ENCODE measurements at places on chromosomes 2 and 18.

GRCh38 chr2:113227290-113227689 is 51.4 kb downstream of the PAX8 start:
- no peak for DNase-seq

GRCh38 chr2:239394346-239394945 is 6.4 kb downstream of the HDAC4 start:
- DNase-seq = no peak

GRCh38 chr18:63457977-63458376 is 18.8 kb upstream of the SERPINB5 start:
- DNase-seq = no peak

- DNase-seq = peak; percentile 53
These were observed 31.9 kb upstream of the FOSL2 start for GRCh38 chr2:28360718-28361293.

DNA sequence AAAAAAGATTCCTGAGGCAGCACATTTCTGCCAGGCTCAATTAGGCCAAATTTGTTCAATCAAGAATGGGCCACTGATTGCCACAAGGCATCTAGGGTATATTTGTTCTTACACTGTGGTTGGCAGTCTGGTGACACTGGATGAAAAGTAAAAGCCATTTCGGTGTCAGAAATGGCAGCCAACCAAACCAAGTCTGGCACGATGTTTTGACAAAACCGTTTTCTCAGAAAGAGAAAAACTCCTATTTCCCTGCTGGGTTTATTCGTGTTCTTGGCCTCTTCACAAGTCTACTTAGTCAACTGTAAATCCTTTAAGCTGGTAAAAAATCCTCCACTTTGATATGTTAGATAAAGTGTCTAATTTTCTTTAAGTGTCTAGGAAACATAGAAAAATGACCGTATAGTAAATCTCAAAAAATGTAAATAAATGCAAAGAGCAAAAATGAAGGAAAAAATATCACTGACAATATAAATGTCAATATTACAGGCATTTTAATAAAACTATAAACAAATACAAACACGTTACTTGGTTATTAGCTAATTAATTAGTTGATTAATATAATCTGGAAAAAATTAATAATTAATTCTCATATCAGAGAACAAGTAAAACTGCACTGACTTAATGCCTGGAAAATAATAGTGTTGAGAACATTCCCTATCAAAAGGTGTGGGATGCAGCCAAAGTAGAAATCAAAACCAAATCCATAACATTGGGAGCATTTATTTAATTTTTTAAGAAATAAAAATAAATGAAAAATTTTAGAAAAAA is 182.0 kb upstream of the ZNF804A start:
- DNase-seq = no peak

- no peak for DNase-seq
These were observed 347.2 kb upstream of the TNP1 start for GRCh38 chr2:217206907-217207698.

- DNase-seq = peak; percentile 60
These were observed at the start of gene LYPD6 for GRCh38 chr2:149330127-149331022. Gene LYPD6 (plus strand): TSS chr2:149330587. CDS start chr2:149437709, 107,122 bp downstream.

- DNase-seq = peak; percentile 58
These were observed 3.6 kb downstream of the BIRC6 start for GRCh38 chr2:32360416-32360815.

- no peak for DNase-seq
These were observed 120.1 kb downstream of the MMADHC start for GRCh38 chr2:149467436-149467835.

- no peak for DNase-seq
These were observed 64.9 kb downstream of the EML4 start for GRCh38 chr2:42233976-42234441.

GRCh38 chr2:69353360-69353759 is 33.7 kb downstream of the GFPT1 start:
- DNase-seq = no peak

DNA sequence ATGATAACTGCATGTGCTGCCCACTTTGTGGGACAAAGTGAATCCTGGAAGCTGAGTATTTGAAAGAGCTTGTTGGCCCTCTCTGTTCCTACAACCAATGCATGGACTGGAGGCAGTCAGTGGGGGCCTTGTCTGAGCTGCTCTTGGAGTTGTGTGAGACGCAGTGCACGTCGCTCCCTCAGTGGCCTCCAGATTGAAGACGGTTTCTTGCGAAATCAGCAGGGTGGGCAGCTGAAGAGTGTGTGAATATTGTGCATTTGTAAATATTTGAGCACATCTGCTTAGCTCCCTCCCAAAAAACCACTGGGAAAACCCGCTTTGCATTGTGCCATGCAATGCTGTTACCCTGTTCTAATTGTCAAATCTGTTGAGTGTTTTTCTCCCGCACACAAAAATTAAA is 782.8 kb downstream of the PLCL1 start:
- no peak for DNase-seq

GRCh38 chr18:13608791-13609532 is 117.4 kb downstream of the FAM210A start:
- DNase-seq = no peak

DNA sequence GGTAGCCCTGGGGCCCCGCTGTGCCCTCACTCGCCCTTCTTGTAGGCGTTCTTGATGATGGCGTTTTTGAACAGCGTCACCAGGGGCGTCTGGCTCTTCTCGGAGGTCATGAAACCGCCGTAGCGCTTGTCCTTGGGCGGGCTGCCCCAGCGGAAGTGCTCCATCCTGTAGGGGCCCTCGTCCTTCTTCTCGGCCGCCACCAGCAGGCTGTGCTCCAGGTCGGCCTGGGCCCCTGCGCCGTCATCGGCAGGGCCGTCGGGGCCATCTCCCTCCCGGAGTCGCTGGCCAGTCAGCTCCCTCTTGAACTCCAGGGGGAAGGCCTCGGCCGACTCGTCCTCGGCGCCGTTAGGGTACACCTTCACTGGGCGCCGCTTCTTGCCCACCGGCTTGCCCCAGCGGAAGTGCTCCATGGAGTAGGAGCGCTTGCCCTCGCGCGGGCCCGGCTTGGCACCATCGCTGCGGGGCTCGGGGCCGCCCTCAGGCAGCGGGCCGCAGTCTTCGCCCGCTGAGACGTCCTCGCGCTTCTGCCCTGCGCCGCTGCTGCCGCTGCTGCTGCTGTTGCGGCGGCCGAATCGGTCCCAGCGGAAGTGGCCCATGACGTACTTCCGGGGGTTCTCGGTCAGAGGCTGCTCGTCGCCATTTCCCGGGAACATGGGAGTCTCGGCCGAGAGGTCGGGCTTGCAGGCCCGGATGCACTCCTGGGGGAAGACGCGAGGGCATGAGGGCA is 7.2 kb downstream of the POMC start:
- DNase-seq = no peak

- DNase-seq = no peak
These were observed 44.5 kb downstream of the KCNF1 start for GRCh38 chr2:10956006-10956790.

- DNase-seq = no peak
These were observed 292.2 kb downstream of the NYAP2 start for GRCh38 chr2:225691711-225692110.

GRCh38 chr2:31579996-31580320 is 780 bp downstream of the SRD5A2 start:
- DNase-seq = no peak

DNA sequence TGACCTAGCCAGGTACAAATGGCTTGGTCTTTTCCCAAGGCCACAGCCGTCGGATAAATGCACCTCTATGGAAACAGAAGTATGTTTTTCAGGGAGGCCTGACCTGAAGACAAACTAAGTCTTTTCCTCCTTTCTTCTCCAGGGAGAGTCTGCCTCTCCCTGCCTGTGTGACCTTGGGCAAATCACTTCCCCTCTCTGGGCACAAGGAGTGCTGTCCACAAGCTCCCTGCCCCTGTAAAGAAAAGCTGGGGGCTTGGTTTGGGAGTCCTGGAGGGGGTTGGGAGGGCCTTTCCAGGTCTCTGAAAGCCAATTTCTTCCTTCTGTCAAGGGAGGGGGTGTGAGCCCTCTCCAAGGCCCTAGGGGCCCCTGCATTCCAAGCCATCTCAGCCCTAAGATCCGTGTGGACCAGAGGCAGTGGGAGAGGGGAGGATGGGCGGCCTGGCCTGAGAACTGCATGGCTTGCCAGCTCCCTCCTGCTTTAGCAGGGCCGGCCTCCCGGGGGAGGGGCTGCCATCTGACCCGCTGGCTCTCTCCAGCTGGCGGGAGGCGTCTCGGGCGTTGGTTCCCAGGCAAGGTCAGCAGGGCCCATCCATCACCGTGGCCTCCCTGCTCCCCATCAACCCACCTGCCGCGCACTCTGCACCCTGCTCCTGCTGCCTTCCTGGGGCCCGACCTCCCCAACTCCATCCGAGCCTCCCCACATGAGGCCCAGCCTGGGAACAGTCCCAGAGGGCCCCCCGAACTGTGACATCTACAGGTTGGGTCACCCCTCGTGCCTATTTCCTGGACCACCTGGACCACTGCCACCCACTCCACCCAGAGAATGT is 61.4 kb downstream of the SMAD7 start:
- no peak for DNase-seq

DNA sequence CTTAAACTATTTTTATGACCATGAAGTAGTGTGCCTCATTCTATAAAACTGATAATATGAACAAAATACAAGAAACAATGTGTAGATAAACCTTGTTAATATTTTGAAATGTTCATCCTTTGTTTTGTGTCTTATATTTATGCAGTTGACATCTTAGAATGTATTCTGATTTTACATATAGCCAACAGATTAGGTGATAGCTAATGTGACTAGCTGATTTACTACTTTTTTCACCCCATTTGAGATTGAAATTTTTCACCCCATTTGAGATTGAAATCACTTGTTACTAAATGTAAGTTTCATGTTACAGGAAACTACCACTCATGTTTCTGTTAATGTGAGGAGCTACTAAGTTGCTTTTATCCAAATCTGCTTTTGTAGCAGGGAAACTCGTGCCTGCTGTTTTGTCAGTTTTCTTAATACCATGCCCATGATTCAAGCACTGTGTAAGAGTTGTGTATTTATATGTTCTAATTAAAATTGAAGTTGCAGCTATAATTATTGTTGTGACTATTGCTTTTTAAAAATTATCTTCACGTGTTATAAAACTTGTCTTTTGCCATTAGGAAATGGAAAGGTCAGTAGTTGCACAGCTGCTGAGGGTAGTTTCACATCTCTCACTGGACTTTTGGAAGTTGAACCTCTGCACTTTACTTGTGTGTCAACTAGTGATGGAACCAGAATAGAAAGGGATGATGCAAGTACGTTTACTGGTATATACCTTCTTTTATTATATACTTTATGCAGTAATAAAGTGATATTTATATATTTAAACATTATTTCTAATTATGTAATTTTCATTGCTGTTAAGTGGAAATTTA is 96.6 kb downstream of the BIRC6 start:
- peak; percentile 10 for DNase-seq

DNA sequence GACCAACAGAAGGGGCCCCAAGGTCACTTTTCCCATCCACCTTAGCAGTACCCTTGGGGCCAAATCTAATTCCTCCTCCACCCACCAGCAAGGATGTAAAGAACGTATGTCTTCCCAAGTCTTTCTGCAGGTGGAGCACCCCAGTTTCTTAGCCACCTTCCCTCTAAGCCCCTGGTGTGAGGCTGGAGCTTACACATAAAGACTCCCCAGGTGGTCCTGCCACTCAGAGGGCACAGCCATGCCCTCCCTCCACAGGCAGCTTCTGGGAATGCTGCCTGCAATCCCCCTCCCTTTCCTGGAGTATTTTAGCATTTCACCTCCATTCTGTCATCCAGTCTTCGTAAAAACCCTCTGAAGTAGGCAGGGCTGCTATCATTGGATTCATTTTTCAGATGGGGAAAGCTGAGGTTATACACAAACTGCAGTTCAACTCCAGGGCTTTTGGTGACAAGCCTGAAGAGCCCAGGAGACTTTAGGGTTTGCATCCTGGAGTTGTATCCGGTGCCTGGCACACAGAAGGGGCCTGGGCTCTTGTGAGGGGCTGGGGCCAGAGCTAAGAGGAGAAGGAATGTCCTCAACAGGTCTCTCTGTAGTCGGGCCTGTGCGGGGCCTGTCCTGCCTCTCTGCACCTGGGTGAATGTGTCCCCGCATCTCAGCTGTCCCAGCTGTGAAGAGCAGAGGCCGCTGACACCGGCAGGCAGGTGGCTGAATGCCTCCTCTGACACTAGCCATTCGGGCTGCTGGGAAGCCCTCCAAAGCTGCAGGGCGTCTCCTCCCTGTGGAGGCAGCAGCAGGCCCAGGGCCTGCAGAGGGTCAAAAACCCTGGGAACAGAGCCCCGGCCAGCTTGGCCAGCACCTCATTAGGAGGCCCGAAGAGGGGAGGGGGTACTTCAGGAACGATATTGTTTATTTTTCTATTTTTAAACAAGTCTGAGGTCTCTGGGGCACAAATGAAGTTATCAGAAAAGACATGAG is 27.6 kb downstream of the CIB4 start:
- DNase-seq = no peak

- DNase-seq = peak; percentile 21
These were observed 267.6 kb downstream of the SRBD1 start for GRCh38 chr2:45343251-45344017.

GRCh38 chr18:70246061-70246466 is 40.6 kb upstream of the RTTN start:
- DNase-seq = no peak

DNA sequence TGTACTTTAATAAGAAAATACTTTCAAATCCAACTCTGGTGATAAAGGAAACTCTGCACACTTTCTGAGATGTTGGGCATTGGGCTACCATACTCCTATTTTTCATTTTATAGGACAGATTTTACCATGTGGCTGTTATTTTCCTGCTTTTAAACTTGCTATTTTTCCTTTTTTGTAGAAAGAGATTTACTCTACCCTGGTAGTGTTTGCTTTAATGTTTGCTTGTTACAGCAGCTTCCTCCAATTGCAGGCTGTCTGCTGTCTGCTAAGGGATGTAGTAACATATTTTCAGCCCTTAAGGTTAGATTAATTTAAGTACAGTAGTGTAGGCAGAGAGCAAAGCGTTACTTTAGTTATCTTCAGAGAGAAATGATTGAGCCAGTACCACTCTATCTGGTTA is 38.6 kb downstream of the MARCHF7 start:
- DNase-seq = no peak

DNA sequence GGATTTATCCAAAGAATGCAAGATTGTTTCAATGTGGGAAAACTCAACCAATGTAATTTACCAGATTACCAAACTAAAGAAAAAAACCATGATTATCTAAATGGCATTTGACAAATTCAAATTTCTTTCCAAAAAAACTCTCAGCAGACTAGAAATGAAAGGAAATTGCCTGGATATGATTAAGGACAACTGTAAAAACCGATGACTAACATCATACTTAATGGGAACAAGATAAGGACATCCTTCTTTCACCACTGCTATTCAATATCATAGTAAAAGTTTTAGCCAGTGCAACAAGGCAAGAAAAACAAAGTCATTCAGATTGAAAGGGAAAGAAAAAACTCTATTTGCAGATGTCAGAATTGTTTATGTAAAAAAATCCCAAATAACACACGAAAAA is 4.4 kb upstream of the CCDC150 start:
- DNase-seq = no peak

GRCh38 chr2:71309-72035 is 25.2 kb upstream of the FAM110C start:
- DNase-seq = no peak

- no peak for DNase-seq
These were observed 1068.5 kb upstream of the CELF4 start for GRCh38 chr18:38634117-38634516.

GRCh38 chr2:186913870-186914269 is 64.9 kb upstream of the ZSWIM2 start:
- no peak for DNase-seq
